ENCODE measurements at places on chromosomes 6 and 20.

DNA sequence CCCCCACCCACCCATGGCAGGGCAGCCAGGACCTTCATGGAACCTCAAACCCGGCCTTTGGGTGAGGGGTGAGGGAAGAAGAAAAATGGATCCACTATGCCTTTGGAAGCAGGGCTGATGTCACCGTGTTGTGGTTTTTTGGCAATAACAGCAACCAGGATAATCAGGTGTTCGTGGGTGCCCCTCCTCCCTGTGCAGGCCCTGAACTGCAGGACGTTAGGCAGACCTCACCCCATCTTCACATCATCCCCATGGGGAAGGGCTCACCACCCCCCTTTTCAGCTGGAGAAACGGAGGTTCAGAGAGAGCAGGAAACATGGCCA lies 3.6 kb downstream of the GABRR2 start:
- no peak for DNase-seq

- no peak for DNase-seq
Observed at GRCh38 chr20:1242530-1242929, 16.7 kb downstream of the RAD21L1 start.

GRCh38 chr20:18835466-18836256 lies 22.1 kb downstream of the SCP2D1 start:
- no peak for DNase-seq

GRCh38 chr6:56628105-56628504 lies 14.6 kb downstream of the DST start:
- DNase-seq, result no peak

DNA sequence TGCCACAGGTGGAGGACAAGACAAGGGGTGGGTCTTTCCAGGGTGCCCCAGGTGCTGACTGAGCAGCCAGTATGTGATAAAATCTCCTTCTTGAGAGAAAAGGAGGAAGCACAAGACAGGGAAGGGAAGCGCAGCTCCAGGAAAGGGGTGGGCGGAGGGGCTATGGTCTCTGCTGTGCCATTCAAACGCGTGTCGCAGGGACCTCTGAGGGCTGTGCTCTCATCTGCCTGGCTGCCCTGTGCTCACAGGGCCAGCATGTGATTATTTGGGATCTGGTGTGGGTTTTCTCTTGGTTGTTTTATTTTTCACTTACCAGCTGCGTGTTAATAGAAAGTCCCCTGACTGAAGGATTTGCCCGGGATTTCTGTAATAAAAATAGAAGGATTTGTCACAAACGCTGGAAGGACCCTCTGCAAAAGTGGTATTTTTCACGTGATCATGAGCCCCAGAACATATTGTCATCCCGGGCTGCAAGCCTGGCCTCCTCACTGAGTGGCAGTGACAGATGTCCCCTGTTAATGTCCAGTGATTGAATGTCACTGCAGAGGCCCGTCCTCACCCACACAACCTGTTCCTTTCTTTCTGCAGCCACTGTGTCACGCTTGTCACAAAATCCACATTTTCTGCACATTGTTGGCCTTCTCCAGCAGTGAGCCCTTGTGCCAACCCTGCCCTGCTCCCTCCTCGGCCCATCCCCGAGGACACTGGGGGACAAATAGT lies 35.0 kb upstream of the VSX1 start:
- DNase-seq, result no peak

DNA sequence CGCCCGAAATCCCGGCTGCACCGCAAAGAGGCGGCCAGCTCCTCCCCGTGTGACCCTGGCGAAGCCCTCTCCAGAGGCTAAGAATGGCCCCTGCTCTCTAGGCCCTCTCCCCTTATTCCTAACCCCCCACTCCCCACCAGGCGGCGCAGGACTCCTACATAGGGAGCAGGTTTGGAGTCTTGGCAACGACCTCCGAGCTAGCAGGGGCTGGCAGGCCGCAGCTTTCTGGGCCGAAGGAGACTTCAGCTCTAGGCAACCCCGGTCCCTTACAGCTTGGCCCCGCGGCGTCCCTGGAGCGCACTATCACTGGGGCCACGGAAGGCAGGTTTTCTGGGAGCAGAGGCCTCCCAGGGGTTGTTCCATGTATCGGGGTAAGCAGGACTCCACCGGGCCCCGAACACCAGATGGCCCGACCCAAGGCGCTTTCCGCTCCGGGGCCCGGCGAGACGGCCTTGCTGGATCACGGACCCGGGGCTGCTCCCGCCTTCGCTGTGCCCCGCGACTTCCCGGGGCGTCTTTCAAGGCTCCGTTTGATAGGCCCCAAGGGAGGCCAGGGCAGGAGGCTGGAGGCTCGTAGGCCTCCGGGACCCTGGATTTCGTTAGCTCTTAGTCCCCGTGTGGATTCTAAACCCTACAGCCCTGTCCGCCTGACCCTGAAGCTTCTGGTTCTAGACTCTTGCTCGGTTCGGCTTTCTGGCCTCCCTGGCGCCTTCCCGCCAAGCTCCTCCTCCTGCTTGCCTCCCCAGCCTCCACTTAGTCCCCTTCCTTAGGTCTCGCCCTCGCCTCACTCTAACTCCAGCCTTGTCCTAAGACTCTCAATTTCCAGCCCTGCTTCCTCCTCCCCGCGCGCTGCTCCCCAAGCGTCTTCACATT lies 1.9 kb downstream of the SLC32A1 start:
- DNase-seq, result no peak

- DNase-seq, result no peak
Observed at GRCh38 chr20:39233755-39234154, 271.6 kb downstream of the DHX35 start.

DNA sequence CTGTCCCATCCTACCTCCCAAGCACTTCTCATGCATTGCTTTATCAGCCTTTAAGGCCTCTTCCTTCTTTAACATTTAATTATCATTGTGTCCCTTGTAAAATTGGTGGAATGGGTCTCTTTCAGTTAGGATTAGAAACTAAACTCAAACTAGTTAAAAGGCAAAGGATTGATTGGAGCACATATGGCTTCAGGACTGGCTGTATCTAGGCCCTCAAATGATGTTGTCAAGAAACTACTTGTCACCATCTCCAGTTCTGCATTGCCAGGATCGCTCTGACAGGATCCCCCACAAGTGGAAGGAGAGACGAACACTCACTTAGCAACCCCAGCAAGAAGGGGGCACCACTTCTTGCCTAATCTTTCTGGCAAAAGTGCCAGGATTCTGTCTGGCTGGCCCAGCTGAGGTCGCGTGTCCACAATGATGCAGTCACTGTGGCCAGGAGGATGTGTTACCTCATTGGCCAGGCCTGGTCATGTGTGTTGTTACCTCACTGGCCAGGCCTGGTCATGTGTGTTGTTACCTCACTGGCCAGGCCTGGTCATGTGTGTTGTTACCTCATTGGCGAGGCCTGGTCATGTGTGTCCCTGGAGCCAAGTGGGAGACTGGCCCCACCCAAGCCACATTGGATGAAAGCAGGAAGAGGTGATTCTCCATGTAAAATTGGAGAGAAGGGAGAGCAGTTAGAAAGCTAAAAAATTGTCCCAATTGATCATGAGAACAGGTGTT lies 5.0 kb downstream of the BANF2 start:
- no peak for DNase-seq

GRCh38 chr6:168929871-168930450 lies 323.7 kb downstream of the THBS2 start:
- DNase-seq, result no peak

DNA sequence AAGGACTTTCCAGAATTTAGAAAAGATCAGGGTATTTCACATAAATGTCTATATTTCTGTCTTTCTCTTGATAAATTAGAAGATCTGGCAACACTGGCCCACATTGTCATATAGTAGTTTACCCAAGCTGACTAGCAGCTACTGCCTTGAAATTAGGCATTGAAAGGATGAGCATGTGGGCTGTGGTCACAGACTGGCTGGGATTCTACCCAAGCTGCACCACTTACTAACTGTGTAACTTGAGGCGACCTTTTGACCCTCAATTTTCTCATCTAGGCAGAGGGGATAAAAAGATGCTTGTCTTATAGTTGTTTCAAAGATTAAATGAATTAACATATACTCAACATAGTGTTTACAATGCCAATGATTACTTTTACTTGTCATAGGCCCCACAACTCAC lies 152.7 kb upstream of the BMP2 start:
- DNase-seq, result no peak

DNA sequence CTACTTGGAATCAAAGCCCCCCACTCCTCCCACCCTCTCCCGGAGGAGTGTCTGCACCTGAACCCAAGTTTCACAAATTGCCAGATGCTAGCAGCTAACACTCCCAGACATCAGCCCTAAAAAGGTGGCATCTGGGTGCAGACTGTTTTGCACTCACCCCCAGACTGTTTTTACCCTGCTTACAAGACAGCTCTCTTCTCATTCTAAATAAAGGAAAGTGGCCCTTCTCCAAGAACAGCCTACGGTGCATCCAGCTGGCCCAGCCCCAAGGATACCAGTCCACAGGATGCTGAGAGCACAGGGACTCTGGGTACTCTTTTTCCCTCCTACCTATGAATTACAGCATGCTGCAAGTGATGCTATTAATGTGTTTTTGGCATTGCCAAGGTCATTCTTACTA lies 842.0 kb upstream of the FLRT3 start:
- DNase-seq, result peak; percentile 19

DNA sequence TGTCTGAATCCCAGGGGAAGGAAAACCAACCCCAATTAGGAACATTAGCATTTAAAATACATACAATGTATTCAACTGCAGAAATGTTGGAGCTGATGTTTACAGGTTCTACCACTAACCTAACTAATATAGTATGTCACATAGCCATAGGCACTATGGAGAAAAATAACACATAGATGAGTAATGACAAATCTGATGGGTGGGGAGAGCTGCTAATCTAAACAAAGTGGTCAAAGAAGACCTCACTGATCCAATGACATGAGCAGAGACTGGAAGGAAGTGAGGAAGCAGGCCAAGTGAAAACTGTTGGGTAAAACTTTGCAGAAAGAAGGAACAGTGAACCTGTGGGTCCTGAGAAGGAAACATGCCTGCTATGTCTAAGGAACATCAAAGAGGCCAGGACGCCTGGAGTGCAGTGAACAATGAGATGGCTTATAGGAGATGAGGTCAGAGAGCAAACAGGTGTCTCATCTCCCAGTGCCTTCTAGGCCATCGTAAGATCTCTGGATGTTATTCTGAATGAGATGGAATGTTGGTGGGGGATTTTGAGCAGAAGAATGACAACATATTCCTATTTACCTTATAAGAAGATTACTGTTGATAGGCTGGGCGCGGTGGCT lies 135.7 kb downstream of the ALDH8A1 start:
- no peak for DNase-seq

DNA sequence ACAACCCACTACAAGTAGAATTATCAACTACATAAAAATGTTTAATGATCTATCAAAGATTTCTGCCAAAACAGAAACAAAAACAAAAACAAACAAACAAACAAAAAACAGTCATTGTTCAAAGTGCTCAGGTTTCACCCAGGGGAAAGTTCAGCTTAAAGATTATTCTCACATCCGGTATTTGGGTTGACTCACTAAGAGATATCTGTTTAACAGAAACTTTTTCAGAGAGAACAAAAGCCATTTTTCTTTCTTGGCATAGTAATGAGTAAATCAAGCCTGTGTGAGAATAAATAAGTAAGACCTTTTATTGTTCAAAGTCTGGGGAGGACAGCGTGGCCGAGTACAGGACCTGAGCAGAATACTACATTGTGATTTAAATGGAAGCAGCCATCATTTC lies 143.6 kb downstream of the RCAN2 start:
- DNase-seq, result no peak

DNA sequence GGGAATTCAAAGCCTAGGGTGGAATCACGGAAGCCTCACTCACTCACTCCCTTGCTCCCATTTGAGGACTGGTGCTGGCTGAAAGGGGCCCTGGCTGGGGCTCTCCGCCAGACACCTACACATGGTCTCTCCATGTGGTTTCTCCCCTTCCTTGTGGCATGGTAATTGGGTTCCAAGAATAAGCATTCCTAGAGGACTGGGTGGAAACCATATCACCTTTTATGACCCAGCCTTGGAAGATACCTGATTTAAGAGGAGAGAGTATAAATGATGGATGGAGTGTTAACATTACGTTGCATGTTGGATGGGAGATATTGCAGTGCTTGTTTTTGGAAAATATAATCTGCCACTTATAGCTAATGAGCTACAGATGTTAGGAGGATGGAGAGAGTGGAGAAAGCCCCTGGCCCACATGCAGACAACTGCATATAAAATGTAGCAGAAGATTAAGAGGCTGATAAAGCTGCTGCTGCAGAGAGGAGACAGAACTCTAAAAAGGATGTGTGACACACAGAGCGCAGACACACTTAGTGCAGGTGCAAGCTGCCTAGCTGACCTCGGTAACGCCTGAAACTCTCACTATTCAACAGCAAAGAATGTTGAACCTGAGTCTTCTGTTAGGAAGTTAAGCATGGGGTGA lies 23.3 kb upstream of the CDKN1A start:
- DNase-seq, result no peak

DNA sequence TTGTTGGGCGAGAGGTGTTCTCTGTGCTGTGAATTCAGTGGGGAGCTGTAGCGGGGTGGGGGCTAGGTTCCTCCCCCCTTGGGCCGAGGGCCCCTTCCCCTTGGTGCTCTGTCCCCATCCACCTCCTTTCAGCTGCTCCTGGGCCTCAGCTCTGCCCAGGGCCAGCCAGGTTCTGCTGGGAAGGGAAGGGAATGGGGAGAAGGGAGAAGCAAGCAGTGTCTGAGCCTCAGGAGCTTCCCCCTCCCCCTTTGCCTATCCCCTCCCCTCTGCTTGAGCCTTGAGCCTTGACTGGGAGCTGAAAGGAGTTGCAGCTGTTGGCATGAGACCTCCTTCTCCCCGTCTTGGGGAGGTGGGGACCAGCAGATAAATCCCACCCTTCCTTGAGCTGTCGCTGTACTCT lies 576 bp upstream of the RRP36 start:
- no peak for DNase-seq

DNA sequence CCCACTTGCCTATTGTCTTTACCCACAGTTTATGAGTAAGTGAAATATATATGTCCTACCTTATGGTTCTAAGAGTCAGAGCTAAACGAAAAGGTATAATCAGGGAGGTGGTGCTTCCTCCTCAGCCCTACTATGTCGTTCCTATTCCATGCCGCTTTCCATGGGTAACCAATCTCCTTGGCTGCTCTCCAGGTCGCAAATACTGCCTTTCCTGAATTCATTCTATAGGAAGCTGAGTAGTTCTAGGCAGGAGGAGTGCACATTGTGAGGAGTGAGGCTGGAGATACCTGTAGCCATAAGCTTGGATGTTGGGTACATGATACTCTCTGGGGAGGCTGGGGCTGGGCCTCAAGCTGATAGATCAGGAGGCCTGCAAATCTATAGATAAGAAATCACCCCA lies 5.8 kb downstream of the IL20RA start:
- DNase-seq, result no peak

- no peak for DNase-seq
Observed at GRCh38 chr6:136763716-136764516, 28.4 kb downstream of the MAP3K5 start.

- no peak for DNase-seq
Observed at GRCh38 chr6:28542440-28543296, 17.0 kb downstream of the GPX5 start.

Measured in left ventricle myocardium inferior (tissue), 1 donor.